ENCODE measurements at places on chromosomes 16 and 17.

GRCh38 chr16:87086156-87086555 is 231.0 kb downstream of the C16orf95 start:
- no peak for DNase-seq

DNA sequence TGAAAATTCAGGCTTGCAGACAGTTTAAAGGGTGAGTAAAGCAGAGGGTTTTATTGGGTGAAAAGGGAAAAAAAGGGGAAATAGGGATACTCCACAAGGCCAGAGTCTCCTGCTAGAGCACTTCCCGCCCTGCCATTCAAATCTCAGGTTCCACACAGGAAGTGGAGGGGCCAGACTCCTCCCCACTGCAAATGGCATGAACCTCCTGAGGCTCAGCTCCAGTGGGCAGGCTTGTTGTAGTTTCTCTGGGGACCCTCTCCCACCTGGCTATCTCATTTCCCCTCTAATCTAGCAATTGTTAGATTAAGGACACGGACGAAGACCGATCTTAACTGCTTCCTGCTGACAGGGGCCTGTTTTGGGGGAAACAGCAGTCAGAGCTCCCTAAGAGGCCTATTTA is 43.4 kb downstream of the TAOK1 start:
- DNase-seq = no peak

DNA sequence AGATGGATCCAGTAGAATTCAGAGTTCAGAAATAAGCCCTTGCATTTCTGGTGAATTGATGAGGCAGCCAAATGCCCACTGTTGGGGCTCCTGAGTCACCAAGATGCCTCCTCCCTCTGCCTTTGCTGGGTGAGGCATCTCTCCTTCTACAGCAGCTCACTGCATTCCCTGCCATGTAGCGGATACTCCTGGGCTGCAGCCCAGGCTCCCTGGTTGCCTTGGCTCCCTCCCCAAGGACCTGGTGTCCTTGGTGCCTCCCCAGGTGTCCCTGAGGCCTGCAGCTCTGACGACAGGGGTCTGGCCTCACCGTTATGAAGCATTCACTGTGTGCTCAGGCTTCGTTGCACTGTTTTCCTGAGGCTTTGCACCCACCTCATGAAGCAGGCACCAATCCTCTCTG is 7.7 kb downstream of the RAP1GAP2 start:
- DNase-seq = no peak

- DNase-seq = no peak
Measured at GRCh38 chr16:14284930-14285512, 213.9 kb downstream of the MRTFB start.

GRCh38 chr17:75288770-75289114 is 491 bp downstream of the SLC25A19 start:
- DNase-seq = no peak

- no peak for DNase-seq
Measured at GRCh38 chr17:5516060-5516792, 29.9 kb downstream of the MIS12 start.

- DNase-seq = no peak
Measured at GRCh38 chr17:18980682-18981334, 23.8 kb downstream of the FAM83G start.

GRCh38 chr17:63082273-63082861 is 116.3 kb downstream of the TANC2 start:
- no peak for DNase-seq

GRCh38 chr16:89712274-89712781 is 8.4 kb downstream of the VPS9D1 start:
- DNase-seq = no peak

- DNase-seq = no peak
Measured at GRCh38 chr16:64013856-64014255, 1108.0 kb downstream of the CDH11 start.

DNA sequence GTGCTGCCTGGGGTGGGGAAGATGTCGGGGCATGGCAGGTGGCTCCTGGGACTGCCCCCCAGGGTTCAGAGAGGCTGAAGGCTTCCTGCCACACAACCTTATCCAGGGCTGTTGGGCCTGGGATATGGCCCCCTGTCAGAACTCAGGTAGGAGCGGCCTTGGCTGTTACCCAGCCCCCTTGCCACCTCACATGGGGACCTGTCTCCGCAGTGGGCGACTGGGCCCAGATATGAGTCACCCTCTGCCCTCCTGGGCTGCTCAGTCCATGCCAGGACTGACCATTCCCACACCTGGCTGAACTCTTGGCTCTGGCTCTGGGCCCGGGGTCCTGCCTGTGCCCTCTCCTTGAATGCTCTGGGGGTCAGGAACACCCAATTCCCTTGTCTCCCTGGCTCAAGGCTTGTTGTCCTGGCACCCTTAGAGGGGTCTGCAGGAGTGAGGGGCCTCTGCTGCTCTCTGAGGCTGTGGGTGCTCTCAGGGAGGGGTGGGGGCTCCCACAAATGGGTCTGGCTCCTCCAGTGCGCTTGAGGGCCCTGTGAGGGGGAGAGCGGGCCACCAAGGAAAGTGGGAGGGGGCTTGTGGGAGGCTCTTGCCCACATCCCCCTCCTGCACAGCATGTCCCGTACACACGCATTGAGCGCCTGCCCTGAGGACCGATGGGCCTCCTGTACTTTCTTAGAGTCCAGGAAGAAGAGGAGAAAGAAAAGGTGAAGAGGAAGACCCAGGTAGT is 36.0 kb downstream of the LGALS9 start:
- peak; percentile 74 for DNase-seq

All from mesenteric fat pad (tissue), 1 donor.